ENCODE measurements at places on chromosomes 16 and 17.

- DNase-seq = no peak
Observed at GRCh38 chr17:29567554-29568330, 759 bp upstream of the TP53I13 start.

DNA sequence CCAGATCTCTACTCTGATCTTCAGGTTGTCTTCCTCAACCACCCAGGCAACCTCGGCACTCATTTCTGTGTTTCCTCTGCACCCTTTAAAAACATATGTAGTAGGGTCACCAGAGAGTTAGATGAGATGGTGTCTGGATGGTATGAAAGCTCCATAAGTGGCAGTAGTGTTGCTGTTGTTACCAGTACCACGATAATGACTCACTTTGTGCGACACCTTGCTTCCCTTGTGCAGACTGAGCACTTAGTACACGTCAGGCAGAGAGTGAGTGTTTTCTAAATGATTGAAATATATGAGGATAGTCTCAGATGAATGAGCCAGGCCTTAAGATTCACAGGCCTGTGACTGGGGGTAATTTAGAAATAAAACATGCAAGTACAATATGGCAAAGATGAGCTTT is 188.7 kb downstream of the MAF start:
- no peak for DNase-seq

- DNase-seq = no peak
Observed at GRCh38 chr16:19282101-19282500, 3.4 kb upstream of the CLEC19A start.

DNA sequence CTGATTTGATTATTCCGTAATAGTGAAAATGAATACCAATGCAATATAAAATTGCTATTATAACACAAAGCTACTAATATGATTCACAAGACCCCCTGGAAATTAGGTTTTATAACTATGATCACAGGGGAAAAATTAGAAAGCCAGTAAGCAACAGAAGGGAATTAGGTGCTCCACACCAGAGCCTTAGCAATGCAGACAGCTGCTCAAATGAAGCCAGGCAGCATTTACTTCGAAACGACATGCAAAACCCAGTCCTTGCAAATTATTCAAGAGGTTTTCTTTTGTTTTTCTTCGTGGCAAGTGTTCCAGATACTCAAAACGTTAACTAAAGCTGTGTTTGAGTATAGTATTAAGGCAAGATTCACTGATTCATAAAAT is 47.9 kb downstream of the TOX3 start:
- no peak for DNase-seq

- no peak for DNase-seq
Observed at GRCh38 chr16:57038166-57038565, 48.8 kb downstream of the NLRC5 start.

DNA sequence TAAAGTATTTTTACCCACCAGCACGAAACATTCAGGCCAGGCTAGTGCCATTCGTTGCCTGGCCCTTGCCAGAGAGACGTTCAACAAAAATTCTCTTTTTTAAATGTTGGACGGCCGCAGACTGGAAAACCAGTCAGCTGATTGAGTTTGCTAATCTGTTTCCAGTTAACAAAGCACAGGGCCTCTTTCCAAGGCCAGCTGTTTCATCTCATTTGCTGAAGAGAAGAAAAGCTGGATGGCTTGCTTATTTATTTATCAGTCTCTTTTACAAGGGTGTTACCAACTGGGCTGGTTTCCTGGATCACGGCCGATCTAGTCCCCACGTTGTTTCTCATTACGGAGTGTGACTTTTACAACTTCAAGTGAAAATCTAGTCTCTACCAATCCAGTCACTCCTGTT is 418.7 kb upstream of the DYNLRB2 start:
- peak; percentile 23 for DNase-seq

DNA sequence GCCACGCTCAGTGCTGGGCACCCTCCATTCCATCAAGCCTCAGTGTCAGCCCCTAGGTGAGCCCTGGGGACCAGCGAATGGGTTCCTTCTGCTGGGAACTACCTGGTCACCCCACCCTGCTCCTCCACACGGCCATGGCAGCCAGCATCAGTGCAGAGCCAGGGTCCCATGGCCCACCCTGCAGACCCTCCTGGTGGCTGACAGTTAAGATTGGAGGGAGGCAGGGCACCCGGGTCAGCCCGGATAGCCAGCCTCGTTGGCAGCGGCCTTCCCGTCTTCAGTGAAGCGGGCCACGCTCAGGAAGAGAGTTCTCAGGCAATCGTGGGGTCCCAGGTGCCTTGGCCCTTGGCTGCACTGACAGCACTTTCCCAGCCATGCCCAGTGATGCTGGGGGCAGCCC is 37.1 kb upstream of the ACSF3 start:
- DNase-seq = no peak

DNA sequence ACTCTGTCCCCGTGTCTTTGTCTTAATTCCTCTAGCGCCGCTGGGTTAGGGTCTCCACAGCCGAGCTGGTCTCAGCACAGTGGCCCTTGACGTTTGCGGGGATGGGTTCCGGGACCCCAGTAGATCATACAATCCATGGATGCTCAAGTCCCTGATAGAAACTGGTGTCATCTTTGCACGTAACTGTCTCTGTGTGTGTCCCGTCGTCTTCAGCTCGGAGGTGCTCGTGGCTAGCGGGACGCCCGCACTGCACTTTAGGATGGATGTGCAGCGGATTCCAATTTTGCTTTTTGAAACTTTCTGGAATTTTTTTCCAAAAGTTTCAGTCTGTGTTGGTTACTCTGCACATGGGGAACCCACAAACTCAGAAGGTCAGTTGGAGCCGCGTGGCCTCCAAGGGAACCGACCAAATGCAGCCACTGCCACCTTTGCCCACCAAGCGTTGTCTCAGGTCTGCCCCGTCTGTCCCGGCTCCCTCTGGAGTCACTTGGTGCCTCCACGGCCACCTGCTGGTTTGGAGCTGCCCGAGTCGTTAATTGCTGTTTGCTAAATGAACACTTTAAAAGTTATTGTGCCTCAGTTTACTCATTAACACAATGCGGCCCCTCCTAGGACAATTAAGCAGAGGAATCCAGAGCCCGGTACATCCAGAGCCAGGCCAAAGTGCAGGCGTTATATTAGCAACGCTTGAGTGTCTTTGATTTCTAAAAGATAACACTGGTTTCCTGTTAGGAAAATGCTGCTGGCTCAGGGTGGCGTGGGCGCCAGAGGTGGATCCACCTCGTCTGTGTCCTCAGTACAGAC is 5.3 kb upstream of the DPEP1 start:
- no peak for DNase-seq

DNA sequence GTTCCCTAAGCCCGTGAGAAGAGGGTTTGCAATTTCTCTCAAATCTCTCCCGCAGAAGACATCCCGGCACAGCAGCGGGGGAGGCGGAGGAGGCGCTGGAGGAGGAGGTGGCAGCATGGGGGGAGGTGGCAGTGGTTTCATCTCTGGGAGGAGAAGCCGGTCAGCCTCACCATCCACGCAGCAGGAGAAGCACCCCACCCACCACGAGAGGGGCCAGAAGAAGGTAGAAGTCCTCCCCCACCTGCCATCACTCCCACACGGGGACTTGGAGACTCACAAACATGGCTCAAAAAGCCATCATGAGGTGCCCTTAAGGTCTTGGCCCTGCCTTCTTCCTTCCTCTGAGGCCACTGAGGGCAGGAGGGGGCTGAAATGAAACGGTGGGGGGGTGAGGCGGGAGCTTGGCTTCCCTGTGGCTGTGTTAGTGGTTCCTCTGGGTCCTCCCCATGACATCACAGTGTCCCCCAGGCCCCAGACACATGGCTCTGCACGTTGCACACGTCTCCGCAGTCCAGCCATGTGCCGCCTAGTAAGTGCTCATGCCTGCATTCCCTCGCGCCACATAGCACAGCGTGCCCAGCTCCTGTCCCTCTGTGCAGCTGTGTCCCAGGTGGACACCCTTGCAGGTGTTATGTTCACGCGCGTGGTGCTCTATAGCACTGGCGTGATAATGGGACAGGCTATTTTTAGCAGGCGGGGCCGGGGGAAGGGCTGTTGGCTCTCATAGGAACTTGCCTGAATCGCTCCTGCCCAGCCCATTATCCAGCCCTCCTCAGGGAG is 6.9 kb downstream of the MLLT6 start:
- DNase-seq = no peak

- no peak for DNase-seq
Observed at GRCh38 chr17:73867056-73867455, 222.8 kb upstream of the SDK2 start.
